ENCODE measurements at places on chromosomes 16 and 17.

GRCh38 chr16:83849421-83849820 lies 41.6 kb downstream of the HSBP1 start:
- no peak for DNase-seq

DNA sequence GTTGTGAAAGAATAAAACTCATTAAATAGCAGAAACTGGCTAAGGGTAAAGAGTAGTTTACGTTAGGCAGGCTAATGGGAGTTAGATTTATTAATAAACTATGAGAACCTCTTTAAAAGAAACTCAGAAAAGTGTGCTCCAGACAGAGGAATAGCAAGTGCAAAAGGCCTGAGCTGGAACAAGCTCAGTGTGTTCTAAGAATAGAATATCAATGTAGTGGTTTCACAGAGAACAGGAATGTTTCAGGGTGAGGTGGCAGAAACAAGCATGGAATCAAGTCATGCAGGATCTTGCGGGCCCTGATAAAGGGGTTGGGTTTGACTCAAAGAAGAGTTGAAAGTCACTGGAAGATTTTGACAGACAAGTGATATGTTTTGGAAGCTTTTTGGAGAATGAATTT lies 164.0 kb upstream of the HS3ST3A1 start:
- DNase-seq = no peak

- peak; percentile 66 for DNase-seq
Observed at GRCh38 chr16:72467157-72467759, 295.3 kb upstream of the PMFBP1 start.

GRCh38 chr17:73985466-73986015 lies 217.9 kb upstream of the RPL38 start:
- no peak for DNase-seq

- no peak for DNase-seq
Observed at GRCh38 chr17:42252597-42253550, 23.3 kb downstream of the STAT5B start.

DNA sequence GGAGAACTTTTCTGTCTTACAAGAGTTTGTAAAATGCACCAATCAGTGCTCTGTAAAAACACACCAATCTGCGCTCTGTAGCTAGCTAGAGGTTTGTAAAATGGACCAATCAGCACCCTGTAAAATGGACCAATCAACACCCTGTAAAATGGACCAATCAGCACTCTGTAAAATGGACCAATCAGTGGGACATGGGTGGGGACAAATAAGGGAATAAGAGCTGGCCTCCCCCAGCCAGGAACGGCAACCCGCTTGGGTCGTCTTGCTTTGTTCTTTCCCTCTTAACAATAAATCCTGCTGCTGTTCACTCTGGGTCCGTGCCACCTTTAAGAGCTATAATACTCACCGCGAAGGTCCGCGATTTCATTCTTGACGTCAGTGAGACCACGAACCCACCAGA lies 18.5 kb upstream of the KCNG4 start:
- DNase-seq = no peak

GRCh38 chr17:55423535-55423934 lies 1.9 kb upstream of the MMD start:
- DNase-seq = no peak

DNA sequence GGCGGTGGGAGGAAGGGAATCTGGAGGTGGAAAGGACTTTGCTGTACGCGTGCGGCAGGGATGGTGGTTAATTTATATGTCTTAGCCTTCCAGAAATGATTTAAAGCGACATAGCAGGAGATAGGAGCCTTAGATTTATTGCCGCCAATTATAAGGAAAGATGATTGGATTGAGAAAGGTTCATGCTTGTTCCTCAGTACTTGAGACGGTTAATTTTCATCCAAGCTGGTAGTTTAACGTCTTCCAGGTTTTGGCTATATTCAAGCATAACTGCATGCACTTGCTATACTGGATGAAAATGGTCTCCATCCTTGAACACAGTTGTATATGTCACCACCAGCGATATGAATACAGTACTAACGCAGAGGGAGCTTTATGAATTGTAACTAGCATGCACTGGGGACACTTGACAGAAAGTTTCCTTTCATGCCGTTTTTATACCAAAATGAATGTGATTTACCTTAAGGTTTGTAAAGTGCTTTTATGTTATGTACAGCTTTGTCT lies 610 bp upstream of the PEX12 start:
- DNase-seq = peak; percentile 34

DNA sequence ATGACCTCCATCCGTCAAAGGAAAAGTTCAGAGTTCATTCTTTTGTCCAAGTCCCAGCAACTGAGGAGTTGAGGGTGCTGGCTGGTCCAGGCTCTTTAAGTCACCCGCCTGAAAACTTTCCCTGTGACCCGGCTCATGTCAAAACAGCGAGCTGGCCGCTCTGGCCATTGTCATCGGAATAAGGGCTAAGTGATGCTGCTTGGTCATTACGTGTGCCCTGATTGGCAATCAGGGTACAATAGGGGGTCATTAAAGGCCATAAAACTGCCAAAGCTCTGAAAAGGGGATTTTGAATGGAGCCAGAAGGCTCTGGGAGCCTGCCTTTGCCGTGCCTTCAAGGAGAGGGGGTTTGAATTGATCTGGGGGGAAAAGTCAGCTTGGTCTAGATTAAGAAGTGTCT lies 88.5 kb upstream of the IRX3 start:
- DNase-seq = no peak

GRCh38 chr17:5516060-5516792 lies 29.9 kb downstream of the MIS12 start:
- DNase-seq = no peak

- no peak for DNase-seq
Observed at GRCh38 chr17:17541640-17542001, 45.4 kb upstream of the RASD1 start.

DNA sequence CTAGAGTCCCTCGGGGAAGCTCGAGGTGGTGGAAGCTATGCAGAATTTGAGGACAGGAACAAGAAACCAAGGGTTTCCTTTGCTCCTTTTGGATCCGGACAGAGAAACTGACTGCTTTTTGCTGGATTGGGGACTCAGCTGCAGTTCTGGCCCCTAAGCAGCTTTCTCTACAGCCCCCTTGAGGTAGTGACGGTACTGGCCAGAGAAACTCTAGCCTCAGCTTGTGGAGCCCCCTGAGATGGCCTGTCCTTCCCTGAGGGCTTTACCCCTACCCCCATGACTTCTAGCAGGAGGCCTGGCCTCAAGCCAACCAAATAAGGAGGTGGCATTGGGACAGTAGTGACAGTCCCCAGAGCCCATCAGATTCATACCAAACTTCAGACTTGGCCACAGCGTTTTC lies 118.1 kb downstream of the IRX5 start:
- no peak for DNase-seq

DNA sequence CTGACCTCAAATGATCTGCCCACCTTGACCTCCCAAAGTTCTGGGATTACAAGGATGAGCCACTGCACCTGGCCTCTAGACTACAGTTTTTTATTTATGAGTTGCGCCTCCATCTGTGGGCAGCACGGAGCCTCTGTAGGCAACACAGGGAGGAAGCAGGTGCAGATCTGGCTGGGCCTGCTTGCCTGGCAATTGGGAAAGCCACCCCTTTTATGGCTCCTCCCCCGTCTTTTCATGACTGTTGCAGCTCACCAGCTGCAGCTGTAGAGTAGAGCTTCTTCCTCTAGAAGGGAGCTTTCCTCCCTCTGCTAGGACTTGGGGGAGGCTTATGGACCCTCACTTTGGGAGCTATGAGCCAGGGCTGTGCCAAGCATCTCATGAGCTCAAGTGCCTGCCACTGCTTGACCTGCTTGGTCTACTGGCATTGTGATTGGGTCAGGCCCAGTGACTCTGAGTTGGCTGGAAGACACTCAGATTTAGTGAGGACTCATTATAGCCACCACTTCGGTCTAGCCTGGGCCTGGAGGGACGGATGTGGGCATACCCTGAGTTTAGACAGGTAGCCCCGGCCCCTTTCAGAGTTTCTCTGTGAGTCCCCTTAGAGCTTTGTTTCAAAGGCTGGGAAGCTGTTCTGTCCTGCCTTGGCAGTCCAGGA lies 6.9 kb upstream of the SLC7A6 start:
- DNase-seq = peak; percentile 96

DNA sequence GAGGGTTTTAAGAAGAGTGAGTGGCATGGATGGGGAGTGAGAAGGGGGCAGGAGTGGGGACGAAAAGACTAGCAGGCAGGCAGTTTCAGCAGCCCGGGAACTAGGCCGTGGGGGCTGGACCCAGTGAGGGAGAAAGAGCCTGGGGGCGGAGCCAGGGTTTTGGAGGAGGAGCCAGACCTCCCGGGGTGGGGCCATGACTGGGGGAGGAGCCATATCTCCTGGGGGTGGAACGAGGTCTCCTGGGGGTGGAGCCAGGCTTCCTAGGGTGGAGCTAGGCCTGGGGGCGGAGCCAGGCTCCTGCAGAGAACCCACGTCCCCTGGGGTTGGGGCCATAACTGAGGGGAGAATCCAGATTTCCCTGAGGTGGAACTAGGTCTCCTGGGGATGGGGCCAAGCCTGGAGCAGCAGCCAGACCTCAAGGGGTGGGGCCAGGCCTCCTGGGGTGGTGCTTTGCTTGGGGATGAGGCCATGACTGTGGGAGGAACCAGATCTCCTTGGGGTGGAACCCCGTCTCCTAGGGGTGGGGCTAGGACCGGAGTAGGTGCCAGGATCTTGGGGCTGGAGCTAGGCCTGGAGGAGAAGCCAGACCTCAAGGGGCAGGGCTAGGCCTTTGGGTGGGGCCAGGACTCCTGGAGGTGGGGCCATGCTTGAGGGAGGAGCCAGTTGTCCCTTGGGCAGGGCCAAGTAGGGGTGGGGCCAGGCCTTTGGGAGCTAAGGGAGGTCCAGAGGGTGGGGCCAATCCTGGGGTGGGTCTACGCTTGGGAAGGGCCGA lies 41.7 kb upstream of the JPH3 start:
- DNase-seq = peak; percentile 86

- peak; percentile 72 for DNase-seq
Observed at GRCh38 chr16:2467528-2468232, 3.4 kb upstream of the NTN3 start.

DNA sequence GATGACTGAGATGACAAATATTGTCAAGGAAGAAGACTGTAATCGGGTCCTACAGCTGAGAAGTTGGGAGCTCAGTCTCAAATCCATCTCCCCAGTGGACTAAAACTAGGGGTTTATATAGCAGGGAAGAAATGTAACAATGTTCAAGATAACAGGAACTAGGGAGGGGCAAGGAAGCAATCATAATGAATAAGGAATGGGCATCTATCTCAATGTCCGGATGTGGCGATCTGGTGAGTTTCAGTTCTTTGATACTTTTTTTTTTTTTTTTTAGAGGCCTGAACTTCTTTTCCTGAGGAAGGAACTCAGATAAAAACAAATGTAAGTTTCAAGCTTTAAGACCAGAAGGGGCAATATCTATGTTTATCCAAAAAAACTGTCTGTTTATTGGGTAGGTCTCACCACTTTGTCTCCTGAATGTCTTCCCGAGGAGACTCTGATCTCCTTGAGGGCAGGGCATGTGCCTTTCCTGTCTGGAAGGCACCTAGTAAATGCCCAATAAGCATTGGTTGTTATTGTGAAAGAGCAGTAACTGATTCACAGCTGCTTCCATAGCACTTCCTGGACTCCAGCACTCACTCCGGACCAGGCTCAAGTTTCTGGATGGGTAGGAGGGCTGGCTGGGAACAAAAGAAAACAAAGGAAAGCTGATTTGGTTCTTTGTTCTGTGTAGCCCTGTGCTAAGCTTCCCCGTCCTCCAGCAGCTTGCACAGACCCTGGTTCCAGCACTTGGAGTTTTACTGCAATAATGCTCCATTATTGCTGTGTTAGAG lies 51.9 kb downstream of the MEOX1 start:
- no peak for DNase-seq

DNA sequence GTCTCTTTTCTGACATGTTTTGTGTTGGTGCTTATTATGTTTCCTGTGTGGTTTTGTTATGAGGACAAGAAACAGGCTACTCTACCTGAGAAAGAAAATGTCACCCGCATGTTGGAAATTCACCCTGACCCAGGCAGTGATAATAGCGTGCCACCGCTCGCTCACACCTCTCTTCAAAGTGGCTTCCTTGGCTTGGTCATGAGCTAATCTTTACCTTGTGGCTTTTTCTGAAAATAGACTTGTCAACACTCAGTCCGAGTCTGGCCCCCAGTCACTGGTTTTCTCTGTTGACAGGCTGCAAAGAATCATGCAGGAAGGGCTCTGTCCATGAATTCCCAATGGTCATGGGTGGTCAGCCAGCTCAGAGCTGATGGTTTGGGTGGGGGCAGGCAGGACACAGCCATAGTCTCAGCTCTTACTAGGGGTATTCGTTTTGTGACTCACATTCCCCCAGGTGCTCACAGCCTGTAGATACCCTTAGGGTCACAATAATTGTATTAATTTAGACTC lies 121.3 kb upstream of the CACNG5 start:
- no peak for DNase-seq

GRCh38 chr17:73281928-73282327 lies 20.2 kb upstream of the CPSF4L start:
- DNase-seq = no peak

DNA sequence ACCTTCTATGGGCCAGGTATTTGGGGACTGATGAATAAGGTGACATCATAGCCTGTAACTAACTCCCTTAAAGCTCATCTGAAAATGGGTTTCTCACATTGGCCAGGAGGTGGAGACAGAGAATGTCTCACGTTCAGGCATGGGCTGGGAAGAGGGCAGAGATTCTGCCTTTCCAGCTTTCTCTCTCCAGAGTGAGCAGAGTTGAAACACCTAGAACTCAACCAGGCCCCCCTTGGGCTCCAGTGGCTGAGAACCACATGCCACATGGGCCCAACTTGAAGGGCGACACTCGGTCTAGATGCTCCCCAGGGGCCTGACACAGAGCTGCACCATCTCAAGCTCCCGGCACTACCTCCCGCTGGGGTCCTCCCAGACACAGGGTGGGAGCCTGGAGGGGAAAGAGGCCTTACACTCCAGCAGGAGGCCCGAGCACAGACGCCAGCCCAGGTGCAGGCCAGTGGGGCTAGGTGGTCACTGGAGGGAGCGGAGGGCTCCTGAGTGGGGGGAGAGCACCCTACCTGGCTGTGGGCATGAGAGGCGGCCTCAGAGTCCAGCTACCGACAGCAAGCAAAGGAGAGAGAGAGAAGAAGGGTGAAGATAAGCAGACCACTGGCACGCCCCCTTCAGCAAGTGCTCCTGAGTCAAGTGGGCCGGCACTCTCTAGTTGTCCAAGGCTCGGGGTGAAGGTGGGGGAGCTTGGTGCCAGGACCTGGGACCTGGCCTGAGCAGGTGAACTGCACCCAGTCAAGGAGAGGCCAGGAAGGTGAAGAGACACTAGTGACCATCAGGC lies 55.9 kb downstream of the MYO18A start:
- peak; percentile 79 for DNase-seq

GRCh38 chr17:63626551-63627180 lies 4.4 kb downstream of the MAP3K3 start:
- no peak for DNase-seq

- no peak for DNase-seq
Observed at GRCh38 chr16:51084074-51084928, 66.8 kb downstream of the SALL1 start.

DNA sequence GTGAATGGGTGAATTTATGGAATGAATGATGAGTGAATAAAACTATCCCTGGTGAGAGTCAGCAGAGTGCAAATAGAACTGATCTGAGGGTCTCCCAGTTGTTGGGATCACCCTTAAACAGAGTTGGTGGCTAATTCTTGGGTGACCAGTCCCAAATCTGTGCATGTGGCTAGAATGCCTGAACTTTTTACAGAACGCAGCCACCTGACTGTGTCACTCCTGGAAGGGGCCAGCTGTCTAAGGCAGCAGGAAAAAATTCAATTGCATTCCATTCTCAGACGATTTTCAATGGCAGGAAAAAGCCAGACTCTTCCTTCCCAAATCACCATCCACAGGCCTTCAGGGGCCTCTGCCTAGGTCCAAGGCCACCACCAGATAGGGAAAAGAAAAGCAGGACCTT lies 43.5 kb downstream of the BEAN1 start:
- DNase-seq = no peak

- DNase-seq = no peak
Observed at GRCh38 chr16:19696328-19696727, 21.7 kb downstream of the KNOP1 start.

All from NAMALWA (cell line).